ENCODE measurements at places on chromosomes 3 and 15.

- DNase-seq, result no peak
These were observed 41.0 kb downstream of the SV2B start for GRCh38 chr15:91141097-91141496.

DNA sequence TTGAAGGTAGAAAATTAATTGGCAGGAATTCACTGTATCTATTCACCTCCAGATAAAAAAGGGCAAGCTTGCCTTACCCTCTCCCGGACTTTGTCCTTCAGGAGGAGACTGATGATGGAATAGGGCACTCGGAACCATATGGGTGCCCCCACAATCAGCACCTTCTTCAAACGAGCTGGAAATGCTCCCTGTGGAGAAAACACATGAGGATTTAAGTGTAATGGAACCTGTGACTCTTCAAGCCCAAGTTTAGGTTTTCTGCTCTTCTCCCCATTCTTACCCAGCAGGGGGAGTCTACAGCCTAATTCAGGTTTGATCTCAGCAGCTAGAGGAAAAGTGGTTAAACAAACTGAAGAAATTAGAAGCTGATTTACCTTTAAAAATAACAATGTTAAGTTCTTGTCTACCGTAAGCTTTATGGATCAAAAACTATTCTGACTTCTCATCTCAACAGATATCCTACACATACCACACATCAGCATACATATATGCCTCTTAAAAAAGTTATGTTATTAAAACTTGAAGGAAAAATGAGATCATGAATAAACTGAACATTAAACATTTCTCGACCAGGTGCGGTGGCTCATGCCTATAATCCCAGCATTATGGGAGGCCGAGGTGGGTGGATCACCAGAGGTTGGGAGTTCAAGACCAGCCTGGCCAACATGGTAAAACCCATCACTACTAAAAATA, 57.5 kb upstream of the SIN3A start:
- peak; percentile 4 for DNase-seq

- no peak for DNase-seq
These were observed 30.4 kb downstream of the STARD9 start for GRCh38 chr15:42605796-42606195.

DNA sequence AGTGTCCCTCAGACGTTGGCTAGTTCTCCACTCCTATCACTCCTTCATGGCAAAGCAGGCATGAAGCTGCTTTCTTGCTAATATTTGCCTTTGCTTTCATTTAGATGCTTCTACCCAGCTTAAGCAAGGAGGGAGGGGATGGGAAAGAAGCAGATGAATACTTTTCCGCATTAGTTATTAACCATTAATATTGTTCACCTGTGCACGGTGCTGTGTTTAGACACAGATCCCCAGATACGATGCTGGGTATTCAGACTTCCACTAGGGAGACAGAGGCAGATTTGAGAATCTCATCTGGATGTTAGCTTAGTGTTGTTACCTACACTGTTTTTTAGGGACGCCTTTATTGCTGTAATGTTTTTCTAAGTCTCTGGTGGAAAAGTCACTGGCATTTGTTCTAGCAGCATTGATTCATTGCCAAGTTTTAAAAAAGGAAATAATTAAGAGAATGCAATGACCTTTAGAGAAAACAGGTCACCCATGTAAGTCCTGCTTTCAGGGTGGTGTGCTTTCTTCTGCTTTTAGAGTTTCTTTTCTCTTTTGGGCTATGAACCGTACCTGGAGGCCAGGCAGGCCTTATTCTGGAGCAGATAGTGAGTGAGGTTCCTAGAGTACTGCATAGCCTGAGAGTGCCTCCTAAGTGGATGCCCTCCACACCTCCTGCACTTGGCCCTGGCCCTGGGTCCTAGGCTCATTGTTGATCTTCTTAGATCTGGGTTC, 55.5 kb downstream of the MYZAP start:
- DNase-seq, result no peak

- DNase-seq, result no peak
These were observed 13.9 kb upstream of the RTP1 start for GRCh38 chr3:187183210-187183862.

- DNase-seq, result no peak
These were observed 60.8 kb upstream of the HES1 start for GRCh38 chr3:194075088-194075615.

DNA sequence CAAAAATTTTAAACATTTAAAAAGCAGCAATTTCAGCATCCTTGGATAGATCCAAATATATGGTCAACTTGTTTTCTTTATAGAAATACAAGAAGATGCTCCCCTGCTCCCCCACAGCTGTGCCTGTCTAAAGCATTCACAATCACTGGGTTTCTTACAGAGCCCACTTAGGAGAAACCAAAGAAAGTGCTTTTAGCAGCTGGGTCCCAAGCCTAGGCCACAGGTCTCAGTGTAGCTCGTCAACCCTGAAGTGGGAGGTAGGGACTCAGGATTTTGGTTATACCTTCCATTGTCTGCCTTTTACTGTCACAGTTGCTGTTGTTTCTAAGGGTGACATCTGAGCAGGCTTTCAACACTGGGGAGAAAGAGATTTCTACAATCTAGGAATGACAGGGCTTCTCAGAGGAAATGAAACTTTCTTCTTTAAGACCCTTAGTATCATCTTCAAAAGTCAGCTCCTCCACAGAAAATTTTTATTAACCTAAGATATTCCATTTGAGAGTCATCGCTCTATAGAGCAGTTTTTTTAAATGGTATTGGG, 199.3 kb upstream of the CMC1 start:
- no peak for DNase-seq

- no peak for DNase-seq
These were observed 457.3 kb upstream of the KCNMB2 start for GRCh38 chr3:178078953-178079352.

- DNase-seq, result no peak
These were observed 13.0 kb downstream of the PLD1 start for GRCh38 chr3:171797265-171797679.

DNA sequence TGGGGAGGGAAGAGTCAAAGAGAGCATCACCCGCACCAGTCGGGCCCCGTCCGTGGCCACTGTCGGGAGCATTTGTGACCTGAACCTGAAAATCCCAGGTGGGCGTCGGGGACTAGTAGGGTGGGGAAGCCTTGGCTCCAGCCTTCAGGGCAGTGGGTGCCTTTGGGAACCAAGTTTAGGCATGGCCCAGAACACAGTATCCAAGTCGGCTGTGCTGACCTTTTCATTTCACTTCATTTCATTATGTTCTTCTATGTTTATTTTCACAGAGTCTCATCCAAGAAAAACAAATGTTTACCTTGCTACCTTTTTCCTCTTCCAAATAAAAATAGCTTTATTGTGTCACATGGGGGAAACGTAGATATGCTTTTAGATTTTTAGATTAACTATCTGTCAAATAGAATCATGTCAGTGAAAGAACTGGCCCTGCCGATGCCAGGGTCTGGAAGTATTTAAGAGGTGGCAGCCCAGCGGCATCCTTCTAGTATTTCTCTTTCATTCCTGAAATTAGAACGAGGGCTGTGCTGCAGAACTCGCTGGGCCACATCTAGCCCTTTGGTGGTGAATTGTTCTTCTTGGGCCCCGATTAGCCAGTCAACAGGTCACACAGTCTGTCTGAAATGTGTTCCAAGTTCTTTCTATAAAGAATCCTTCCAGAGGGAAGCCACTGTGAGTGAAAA, 60.5 kb downstream of the DNASE1L3 start:
- DNase-seq, result no peak

DNA sequence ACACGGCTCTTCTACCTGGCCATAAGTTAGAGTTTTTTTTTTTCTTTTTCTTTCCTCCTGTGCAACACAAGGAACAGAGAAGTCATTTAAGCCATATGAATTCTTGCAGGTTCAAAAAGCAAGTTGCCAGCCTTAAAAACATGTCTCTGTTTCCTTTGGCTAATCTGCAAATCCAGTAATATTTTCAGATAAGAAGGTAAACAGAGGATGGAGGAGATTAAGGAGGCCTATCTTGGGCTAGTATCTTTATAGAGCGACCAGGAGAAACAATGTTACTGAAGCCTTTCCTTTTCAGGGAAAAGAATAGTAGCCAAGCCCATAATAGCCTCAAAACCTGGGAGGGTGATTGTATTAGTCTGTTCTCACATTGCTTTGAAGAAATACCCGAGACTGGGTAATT, 20.9 kb upstream of the LMCD1 start:
- no peak for DNase-seq

- peak; percentile 51 for DNase-seq
These were observed 34.3 kb downstream of the ZBTB38 start for GRCh38 chr3:141402476-141403171.

DNA sequence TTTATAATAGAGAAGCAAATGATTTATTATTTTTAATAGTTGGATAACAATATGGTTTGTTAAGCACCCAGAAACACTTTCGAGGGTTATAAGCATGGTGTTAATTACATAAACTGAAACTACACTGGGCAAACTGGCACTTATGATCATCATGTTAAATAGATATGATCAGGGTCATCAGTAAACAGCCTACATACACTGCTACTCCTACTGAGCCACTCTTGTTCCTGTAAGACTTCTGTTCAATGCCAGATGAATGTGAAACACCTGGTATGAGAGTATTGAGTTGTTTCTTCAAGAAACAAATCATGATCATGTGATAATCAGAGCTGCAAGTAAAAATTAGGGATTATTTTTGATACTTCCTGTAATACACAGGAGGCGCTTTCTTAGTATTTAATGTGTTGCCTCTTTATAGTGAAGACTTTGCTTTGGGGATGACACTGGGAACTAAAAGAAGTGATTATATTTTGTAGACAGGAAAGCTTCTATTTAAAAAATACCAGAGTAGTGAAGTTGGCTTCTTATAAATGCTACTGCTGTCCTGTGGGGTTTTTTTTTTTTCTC, 32.3 kb upstream of the UTS2B start:
- DNase-seq, result no peak

- no peak for DNase-seq
These were observed 1.9 kb downstream of the PAK6 start for GRCh38 chr15:40240619-40241221.

DNA sequence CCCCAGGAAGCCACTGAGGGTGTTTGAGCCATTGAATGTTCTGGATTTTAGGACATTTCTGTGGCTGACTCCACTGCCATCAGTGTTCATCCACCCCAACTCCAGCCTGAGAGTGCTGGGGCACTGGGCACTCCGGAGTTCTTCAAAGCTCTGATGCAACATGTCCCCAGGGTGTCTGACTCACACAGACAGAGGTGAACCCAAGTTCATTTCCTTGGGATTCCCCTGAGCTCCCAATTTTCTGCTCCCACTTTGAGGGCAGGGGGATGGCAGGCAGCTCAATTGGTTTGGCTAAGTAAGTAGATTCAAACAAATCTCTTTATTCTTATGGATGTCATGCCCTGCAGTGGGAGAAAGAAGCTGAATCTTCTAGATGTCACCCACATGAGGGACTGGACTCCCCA, 2.2 kb downstream of the STRA6 start:
- DNase-seq, result no peak

GRCh38 chr15:80849308-80849707, 70.1 kb downstream of the CEMIP start:
- DNase-seq, result no peak

GRCh38 chr3:161474741-161475140, 21.9 kb upstream of the OTOL1 start:
- no peak for DNase-seq

DNA sequence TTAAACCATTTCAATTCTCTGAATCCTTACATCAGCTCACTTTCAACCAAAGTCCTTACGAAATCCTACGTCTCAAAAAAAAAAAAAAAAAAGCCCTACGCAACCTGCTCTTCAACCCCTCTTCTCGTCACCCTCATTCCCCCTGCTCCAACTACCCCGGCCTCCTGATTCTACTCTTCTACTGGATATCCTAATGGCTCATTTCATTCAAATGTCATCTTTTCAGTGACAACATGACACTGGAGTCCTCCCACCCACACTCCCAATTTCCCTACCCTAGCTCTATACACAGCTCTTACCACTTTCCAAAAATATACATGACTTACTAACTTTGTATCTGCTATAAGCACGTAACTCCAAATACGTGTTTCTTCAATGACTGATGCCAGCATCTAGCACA, 11.5 kb downstream of the UBP1 start:
- DNase-seq, result no peak

DNA sequence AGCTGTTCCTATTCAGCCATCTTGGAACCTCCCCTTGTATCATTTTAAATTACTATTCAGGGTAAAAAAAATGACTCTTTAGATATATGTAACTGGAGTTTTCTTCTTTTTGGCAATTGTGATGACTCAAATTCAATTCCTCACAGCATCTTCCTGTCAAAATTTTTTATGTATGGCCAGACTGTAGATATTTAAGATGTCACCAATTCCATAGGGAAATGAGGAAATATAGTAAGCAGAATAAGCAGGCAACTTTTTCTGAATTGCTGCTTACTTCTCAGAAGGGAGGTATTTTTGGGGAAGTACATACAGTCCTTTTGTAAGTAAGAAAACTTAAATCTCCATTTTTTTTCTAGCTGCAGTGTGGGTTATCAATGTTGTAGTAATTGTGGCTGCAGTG, 28.8 kb downstream of the EAF2 start:
- DNase-seq, result no peak

DNA sequence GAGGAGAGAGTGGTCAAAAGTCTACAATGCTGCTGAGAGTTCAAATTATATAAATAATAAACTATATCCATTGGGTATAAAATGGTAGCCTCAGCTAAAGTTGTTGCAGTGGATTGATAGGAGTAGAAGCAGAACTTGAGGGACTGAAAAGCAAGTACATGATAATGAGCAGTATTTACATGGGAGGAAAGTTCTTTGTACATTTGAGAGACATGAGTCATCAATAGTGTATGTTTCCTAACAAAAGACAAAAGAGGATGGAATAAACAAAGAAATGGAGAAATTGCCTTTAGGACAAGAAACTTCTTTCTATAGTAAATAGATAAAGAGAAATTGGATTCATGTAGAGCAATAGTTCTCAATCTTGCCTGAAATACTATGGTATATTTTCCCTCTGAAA, 110.0 kb upstream of the PLSCR5 start:
- no peak for DNase-seq

DNA sequence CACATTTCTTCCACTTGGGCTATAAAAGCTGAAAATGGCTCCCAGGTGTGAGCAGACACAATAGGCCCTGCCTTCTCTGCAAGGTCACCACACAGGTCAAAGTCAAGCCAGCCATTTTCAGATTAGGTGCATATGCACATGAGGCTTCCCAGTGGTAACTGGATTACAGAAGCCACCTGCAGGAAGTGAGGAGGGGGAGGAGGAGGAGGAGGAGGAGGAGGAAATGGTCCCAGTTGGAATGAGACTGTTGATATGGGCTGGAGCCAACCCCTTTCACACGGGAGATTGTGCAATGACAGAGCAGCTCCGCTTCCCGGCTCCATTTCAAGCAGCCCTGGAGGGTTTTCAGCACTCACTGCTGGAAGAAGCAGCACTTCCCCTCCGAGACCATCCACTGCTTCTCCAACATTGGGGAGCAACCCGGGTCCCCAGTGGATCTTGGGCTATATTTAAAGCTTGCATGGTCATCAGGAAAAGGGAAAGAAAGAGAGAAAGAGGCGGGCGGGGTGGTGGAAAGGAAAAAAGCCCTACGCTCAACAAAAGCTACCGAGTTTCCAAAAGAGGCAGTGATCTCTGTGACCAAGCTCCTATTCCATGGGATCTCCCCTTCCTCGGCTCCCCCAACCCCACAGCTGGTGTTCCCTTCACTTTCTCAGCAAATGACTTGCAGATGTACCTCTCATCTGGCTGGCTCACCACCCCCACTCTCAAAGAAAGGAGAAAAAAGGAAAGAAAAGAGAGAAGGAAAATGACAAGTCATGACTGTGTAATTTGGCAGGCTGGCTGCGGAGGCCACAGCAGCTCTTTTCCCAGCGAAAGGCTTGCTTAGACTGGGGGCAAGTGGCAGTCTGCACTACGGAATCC, 58.3 kb downstream of the LRIG1 start:
- no peak for DNase-seq

- DNase-seq, result peak; percentile 40
These were observed 65.1 kb downstream of the MRPL46 start for GRCh38 chr15:88401996-88402656.

- no peak for DNase-seq
These were observed 6.0 kb downstream of the CCDC80 start for GRCh38 chr3:112634786-112635541.

Measured in activated T-cell treated with anti-CD3 and anti-CD28 coated beads, Interleukin-2, amount 50 U/mL, for 72 hours (primary cell).